Heart right ventricle (tissue), 16 donors: ENCODE measurements at places on chromosomes 7 and 10. TPM values are rescaled to one million over a fixed set of nuclear protein-coding genes. Genes with fewer than 3 reads are reported as not detected.

The CSTF2T gene
- polyA plus RNA-seq = 10.5 TPM

The NYAP1 gene
- 0.59 TPM for polyA plus RNA-seq

The C10orf143 gene
- 1.5 TPM for polyA plus RNA-seq

The ZSCAN21 gene
- 5.8 TPM for polyA plus RNA-seq

The LRRC4 gene
- polyA plus RNA-seq = 0.75 TPM

The C10orf62 gene
- polyA plus RNA-seq = 1.1 TPM

The IGF2BP3 gene
- 0.16 TPM for polyA plus RNA-seq

The TECTB gene
- not detected for polyA plus RNA-seq

The TMEM176A gene
- 16.8 TPM for polyA plus RNA-seq

The NEURL1 gene
- polyA plus RNA-seq = not detected

The HOXA2 gene
- polyA plus RNA-seq = 0.10 TPM

The ZNF438 gene
- 7.8 TPM for polyA plus RNA-seq

The FAM25A gene
- polyA plus RNA-seq = not detected

The HECW1 gene
- polyA plus RNA-seq = 0.07 TPM

The HOXA3 gene
- 0.35 TPM for polyA plus RNA-seq

The OR2A12 gene
- not detected for polyA plus RNA-seq

The TTYH3 gene
- 8.6 TPM for polyA plus RNA-seq

The AKR1C4 gene
- polyA plus RNA-seq = not detected
